ENCODE measurements at places on chromosomes 13 and 19.
A peak's percentile ranks its signal among the peaks of the same experiment; 100 is the strongest.

GRCh38 chr19:21608571-21608970, 103.2 kb downstream of the ZNF429 start:
- DNase-seq: peak; percentile 37

DNA sequence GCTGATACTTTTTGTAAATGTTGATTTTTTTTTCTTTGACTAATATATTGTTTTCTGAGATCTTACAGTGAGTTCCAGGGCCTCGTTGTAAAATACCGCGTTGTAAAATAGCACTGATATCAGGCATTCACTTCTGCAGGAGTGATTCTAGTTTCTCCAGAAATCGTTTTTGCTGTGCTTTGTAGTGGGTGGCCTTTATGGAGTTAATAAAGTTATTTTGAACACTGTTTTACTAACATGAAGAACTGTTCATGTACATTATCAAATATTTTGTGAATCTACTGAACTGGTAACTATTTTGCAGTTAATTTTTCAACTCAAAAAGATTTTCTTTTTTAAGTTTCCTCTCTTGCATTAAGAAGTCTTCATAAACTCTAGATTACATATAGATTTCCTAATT, 985 bp upstream of the ZNF266 start:
- no peak for DNase-seq

DNA sequence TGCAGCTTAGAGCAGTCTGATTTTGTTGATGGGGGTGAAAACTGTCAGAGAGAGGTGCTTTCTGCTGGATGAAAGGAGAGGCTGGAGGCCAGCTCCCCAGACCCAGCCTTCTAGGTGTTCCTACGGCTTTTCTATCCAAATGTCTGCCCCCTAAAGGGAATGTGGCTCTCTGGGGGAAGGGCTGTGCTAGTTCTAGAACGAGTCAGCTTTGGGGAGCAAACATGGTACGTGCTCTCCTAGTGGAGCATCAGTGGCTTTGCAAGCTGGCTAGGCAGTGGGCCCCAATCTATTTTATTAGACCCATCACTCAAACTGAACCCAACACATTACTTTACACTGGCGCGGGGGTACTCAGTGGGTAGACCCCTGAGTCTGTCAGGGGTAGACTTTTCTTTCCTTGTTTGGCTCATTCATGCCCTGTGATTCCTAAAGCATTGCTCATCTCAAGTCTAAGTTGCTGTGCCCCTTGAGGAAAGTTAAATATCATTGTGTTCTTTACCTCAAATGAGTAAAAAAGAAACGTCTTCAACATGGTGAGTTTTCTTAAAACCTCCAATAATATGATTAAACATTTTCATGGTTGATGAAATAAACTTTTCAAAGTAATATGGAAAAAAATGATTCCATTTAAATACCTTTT, 254.9 kb downstream of the DLEU7 start:
- DNase-seq: no peak

DNA sequence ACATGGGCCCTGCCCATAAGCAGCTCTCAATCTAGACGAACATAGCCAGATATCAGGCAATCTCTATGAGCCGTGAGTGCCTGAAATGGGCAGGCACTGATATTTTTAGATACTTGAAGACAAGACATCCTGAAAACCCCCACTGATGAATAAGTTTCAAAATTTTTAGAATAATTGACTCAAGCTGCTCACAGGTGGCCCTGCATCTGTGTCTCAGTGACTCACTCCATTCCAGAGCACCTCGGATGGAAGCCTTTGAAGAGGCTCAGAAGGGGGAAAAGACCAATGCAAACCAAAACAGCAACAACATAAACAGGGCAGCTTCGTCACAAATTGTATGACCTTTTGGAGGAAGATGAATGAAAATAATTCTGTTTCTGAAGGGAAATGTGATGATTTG, 42.8 kb upstream of the SLC46A3 start:
- no peak for DNase-seq

GRCh38 chr13:98629055-98629454, 52.1 kb upstream of the STK24 start:
- no peak for DNase-seq

DNA sequence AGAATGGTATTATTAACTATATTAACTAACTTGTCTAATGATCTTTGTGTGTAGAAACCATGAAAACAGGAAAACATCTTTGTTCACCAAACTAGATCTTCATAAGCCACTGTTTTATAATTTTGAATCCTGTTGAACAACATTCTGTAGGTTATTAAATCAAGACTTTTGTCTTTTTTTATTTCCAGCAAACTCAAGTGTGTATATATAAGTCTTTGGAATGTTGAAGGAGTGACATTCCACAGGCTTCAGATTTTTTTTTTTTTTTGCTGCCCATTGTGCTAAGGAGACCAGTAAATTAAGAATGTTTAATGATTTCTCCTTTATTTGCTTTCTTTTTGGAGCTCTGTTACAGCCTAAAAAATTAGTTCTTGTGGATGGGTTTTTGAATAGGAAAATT, 89.6 kb downstream of the LMO7 start:
- DNase-seq: no peak

DNA sequence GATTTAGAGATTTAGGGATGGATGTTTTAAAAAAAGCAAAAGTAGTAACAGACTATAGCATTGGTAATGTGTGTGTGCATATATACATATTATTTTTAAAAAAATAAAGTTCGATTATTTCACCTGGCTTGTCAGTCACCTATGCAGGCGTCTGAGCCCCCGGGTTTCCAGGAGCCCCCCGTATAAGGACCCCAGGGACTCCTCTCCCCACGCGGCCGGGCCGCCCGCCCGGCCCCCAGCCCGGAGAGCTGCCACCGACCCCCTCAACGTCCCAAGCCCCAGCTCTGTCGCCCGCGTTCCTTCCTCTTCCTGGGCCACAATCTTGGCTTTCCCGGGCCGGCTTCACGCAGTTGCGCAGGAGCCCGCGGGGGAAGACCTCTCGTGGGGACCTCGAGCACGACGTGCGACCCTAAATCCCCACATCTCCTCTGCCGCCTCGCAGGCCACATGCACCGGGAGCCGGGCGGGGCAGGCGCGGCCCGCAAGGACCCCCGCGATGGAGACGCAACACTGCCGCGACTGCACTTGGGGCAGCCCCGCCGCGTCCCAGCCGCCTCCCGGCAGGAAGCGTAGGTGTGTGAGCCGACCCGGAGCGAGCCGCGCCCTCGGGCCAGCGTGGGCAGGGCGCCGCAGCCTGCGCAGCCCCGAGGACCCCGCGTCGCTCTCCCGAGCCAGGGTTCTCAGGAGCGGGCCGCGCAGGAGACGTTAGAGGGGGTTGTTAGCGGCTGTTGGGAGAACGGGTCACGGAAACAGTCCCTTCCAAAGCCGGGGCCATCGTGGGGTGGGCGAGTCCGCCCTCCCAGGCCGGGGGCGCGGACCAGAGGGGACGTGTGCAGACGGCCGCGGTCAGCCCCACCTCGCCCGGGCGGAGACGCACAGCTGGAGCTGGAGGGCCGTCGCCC, 840 bp upstream of the CCNA1 start:
- no peak for DNase-seq

DNA sequence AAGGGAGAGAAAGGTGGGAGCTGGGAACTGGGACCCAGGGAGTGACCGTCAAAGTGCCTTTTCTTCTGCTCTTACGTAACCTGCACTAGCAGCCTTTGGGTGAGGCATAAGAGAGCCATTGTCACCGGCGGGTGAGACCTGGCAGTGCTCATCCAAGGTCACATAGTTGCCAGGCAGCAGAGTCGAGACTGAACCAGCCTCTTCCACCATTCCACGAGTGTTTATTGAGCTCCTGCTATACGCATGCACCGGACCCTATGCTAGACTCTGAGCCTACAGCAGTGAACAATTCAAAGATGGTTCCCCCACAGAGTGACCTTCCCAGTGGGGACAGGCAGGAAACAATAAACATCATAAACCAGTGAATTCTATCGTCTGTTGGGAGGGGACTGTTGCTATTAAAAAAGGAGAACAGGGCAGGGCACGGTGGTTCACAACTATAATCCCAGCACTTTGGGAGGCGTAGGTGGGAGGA, 18.6 kb upstream of the STRN4 start:
- DNase-seq: no peak

GRCh38 chr19:28575816-28576215, 637.1 kb downstream of the UQCRFS1 start:
- no peak for DNase-seq

DNA sequence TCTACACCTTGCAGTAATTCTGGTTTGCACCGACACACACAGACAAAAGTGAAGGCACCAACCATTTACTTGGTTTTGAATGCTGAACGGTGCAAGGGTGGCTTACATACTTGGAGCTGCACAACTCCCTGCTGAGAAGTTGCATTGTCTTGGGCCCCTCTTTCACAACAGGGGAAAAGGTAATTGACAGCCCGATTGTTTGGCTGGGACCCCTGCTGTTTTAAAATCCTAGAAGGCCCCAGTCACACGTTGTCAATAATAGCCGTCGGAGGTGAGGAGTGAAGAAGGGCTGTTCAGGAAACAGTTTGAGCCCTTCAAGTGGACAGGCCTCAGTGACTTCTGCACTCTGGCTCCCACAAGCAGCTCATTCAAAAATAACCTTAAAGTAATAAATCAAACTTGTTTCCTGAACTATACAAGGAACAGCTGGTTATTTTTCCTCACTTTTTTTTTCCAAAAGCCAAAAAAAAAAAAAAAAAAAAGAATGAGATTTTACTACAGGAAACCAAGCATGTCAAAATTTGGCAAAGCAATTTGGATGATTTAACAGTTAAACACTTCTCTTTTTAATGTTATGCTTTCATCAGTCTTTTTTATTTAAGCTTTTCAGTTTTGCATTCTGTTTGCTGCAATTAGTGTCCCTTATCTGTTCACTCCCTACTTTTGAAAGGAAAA, 19.0 kb upstream of the SPRY2 start:
- no peak for DNase-seq

GRCh38 chr19:485077-485476, 11.2 kb upstream of the MADCAM1 start:
- no peak for DNase-seq

Measured in NCI-H187 (cell line).